ENCODE measurements at places on chromosomes 2 and 18.

DNA sequence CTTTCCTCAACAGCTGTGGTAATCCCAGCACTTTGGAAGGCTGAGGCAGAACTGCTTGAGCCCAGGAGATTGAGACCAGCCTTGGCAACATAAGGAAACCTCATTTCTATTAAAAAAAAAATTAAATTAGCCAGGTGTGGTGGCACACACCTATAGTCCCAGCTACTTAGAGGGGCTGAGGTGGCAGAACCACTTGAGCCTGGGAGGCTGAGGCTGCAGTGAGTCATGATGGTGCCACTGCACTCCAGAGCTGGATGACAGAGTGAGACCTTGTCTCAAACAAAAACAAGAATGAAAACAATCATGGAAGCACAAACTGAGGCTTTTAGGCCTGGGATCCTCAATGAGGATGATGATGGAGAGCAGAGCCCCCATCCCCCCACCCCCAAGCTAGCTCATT, 19.8 kb downstream of the GAREM1 start:
- no peak for DNase-seq

DNA sequence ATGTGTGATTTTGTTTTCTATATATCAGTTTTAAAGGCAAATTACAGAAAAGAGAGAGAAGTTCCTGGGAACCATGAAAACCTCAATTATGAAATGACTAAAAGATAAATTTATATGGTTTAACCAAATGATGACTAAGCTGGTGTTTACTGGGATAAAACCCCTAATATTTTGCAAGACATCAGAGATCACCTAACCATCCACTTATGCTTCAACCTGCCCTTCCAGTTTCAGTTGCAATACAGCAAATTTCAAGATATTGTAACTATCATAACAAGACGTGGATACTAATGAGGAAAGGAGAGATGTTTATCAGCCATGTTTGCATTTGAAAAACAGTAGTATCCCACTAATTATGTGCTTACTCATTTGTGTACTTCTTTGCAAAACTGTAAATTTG, 108.2 kb downstream of the GAREM1 start:
- no peak for DNase-seq

- DNase-seq, result no peak
Observed at GRCh38 chr18:37327063-37327577, 238.5 kb downstream of the CELF4 start.

- no peak for DNase-seq
Observed at GRCh38 chr2:30326497-30326896, 95.2 kb downstream of the LBH start.

DNA sequence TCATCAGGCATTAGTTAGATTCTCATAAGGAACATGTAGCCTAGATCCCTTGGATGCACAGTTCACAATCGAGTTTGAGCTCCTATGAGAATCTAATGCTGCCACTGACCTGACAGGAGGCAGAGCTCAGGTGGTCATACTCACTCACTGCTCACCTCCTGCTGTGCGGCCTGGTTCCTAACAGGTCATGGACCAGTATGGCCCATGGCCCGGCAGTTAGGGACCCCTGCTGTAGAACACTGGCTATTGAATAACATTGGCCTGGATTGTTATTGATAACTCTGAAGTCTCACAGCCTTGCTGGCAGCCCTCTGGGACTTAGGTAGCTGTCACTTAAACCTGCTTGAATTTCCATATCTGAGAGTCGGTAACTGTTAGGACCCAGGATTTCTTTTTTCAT, 114.5 kb upstream of the ALPP start:
- no peak for DNase-seq

GRCh38 chr2:32617599-32618189, 10.2 kb upstream of the TTC27 start:
- no peak for DNase-seq

Measured in DMS 273 treated with DMSO at 0.1 percent for 48 hours (cell line).